BE2C (cell line): ENCODE measurements at places on chromosomes 13 and 19.

GRCh38 chr19:2381148-2381820, 21.2 kb downstream of the TMPRSS9 start:
- DNase-seq = no peak

DNA sequence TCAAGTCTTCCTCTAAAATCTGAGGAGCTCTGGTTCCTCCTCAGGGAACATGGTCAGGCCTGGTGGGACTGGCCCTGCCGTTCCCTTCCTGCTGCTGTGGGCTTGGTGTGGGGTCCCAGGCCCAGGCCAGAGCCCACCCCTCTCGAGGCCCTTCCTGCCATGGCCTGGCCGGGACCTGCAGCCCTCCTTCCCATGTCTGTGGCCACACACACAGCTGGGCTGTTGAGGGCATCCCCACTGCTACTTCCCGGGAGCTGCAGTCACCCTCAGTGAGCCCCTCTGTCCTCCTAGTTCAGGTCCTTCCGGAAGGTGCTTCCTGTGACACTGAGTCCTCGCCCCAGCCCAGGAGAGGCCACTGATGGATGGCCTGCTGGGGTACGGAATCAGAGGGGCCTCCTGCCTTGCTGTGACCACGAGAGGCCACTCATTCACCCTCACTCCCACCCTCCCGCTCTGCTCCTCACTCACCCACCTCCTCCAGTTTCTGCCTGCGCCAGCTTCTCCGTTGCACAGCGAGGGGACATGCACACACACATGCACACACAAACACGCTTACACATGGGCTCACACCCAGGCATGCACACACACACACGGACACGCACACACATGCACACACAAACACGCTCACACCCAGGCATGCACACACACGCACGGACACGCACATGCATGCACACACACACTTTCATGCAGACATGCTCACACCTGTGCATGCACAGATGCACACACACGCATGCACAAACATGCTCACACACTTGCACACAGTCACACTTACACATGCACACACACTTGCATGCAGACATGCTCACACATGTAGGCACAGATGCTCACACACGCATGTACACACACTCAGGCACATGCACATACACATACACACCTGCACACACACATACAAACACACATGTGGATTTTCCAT, 7.3 kb upstream of the MCF2L start:
- no peak for DNase-seq

GRCh38 chr19:13024951-13025697, 29.8 kb downstream of the NFIX start:
- DNase-seq = no peak

GRCh38 chr13:110698689-110699088, 7.2 kb downstream of the CARS2 start:
- DNase-seq = no peak

GRCh38 chr13:50612717-50613116, 230.8 kb downstream of the DLEU7 start:
- no peak for DNase-seq

DNA sequence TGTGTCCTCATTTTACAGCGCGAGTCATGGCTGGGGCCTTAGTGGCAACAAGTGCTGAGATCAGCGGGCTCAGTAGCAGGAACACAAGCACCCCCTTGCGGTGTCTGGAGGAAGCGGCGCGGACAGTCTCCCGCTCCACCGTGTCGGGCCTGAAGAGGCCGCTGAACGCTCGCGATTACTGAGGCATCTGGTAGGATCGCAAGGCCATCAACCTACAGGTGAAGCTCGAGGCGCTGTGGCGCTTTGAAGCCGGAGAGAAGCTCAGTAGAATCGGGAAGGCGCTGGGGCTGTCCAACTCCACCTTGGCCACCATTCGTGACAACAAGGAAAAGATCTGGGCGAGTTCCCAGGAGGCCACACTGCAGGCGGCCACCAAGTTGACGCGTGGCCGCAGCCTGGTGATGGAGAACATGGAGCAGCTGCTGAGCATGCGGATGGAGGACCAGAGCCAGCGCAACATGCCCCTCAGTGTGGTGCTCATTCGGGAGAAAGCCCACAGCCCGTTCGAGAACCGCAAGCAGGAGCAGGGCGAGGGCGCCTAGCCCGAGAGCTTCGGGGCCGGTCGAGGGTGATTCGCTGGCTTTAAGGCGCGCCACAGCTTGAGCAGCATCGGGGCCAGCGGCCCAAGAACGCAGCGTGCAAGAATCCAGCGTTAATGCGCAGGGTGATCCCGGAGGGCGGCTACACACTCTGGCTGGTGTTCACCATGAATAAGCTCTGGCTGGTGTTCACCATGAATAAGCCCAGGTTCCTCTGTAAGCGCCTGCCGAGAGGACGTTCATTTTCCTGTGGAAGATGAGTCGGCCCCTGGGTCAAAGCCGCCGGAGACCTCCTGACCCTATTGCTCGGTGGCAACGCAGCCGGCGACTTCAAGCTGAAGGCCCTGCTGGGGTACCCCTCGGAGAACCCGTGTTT, 8.3 kb upstream of the MZF1 start:
- DNase-seq = no peak

DNA sequence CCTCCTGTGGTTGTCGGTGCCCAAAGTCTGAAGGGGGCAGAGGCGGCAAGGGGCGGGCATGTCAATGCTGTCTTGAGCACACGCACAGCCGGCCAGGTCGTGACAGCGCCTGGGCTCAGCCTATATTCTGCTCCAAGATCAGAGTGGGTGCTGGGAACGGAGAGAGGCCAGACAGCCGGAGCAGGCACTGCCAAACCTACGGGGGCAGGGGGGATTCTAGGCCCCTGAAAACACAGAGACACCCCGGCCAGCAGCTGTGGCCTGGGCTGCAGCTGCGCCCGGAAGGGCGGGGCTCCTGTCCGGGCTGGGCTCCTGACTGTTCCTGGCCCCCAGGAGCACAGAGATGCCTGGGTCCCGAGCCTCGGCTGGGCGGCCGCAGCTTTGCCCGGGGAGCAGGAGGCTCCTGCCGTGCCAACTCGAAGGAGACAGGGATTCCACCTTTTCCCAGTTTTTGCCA, 2662.9 kb upstream of the PCDH20 start:
- DNase-seq = no peak

- no peak for DNase-seq
Measured at GRCh38 chr13:79194272-79194671, 211.8 kb downstream of the RBM26 start.

DNA sequence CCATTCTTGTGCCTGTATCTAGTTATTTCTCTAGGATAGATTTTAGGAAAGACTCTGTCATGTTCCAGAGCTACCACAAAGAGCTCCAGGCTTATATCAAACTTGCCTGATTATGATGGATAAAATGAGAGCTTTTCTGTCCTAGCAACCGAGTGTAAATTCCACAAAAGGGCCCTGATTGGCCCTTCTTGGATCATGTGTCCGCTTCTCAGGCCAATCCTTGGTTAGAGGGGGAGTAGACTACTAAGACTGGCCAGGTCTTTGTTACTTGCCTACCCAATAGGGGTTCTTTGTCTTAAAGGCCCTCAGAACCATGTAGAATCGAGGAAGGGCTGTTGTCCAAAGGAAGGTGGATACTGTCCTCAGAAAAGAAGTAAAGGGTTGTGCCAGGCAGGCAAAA, 2.4 kb downstream of the DHX34 start:
- peak; percentile 47 for DNase-seq

GRCh38 chr19:12757544-12758274, 6.1 kb downstream of the BEST2 start:
- peak; percentile 83 for DNase-seq

DNA sequence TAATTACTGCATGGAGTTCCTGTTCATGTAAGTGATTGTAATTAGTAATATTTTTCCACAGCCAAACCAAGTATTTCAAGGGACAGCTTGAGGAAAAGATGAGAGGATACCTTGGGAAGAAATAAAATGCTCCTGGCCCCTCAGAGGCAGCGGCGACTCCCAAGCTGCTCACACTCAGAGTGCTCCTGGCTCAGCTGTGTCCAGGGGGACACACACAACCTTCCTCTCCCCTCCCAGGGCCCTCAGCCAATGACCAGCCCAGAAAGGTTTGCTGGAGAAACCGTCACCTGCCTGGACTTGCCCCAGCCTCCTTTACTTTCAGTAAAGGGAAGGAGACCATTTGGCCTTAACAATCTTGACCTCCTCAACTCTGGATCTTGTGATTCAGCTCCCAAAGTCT, 51.1 kb downstream of the CRYL1 start:
- no peak for DNase-seq

DNA sequence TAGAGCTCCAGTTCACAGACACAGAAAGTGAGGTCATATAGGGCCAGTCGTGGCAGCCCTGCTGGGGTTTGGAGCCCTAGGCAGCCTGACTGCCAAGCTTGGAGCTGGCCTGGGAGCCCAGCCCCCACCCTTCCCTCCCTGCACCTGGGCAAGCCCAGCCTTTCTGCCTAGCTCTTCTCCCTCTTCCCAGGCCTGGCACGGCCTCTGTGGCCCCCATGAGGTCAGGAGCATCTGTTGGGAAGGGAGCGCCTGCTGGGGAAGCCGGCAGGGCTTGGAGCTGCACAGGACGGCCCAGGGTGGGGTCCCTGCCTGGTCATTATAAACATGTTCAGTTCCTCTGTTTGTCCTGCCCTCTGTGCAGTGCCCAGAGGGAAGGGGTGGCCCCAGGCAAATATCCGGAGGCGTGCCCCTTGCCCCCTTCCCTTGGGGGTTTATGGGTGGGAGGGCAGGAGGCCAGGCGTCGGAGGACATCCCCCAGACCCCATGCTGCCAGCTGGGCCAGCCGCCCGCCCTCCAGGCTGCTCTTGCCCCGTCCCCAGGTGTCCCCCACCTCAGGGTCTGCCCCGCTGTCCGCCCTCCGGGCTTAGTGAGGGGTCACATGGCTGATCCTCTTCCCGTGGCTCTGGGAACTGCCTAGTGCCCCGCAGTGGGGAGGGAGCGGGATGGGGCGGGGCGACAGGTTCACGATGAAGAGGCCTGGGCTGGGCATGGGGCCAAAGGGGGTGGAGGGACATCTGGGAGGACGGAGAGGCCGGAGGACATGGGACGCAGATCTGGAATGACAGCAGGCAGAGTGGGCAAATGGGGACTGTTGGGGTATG, 30.0 kb upstream of the NCCRP1 start:
- DNase-seq = peak; percentile 94

DNA sequence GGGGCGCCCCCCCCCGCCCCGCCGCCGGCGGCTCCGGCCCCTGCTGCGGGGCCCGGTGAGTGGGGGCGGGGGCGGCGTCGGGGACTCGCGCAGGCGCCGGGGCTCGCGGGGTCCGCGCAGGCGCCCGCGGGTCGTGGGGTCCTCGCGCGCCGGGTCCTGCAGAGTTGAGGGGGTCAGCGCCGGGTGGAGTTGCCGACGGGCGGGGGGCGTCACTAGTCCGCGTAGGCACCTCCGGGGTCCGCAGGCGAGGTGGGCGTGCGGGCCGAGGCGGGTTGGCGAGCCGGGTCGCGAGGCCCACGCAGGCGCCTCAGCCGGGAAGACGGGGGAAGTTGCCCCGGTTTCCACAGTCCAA, 365 bp downstream of the PPP6R1 start:
- DNase-seq = no peak

- DNase-seq = no peak
Measured at GRCh38 chr19:37593996-37594303, 642 bp downstream of the ZNF571 start.

DNA sequence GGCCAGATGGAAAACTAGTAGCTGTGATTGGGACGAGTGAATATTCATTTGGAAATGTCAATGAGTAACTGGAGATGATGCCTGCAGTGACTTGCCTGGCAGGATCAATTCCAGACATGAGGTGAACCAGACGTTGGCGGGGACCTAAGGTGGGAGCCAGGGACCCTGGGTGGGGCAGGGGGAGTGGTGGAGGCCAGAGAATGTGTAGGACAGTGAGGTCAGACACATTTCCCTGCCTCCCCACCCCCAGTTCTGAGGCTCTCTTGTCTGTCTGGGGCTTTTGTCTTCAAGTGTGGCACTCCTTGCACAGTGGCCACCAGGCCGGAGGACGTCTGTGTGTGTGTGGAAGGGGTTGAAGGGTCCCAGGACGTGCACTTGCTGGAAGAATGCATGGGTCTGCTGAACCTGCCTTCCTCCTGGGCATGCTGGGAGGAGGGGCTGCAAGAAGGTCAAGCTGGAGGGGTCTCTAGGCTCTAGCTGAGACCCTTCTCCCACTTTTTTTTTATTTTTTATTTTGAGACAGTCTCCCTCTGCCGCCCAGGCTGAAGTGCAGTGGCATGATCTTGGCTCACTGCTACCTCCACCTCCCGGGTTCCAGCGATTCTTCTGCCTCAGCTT, 51.6 kb downstream of the CHST8 start:
- DNase-seq = no peak

DNA sequence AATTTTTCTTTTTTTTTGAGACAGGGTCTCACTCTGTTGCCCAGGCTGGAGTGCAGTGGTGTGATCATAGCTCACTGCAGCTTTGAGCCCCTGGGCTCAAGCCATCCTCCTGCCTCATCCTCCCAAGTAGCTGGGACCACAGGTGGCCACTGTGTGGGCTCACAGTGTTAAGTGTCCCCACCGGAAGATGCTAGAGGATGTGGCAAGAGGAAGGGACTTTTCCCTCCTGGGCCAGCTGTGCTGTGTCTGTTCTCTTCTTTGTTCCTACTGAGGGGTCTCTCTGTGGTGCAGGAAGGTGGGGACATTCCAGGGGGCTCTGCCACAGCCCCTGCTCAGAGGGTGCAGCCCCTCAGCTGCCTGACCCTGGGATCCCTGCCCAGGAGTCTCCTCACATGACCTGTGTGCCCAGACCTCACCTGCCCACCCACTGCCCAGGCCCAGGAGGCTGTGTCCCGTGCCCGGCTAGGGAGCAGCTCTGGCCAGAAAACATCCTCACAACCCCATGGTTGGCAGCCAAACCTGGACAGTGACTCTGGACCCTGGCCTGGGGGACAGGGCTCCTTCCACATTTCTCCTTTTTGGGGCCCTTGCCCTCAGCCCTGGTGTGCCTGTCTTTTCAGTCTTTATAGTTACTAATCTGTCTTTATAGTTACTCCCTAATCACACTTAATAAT, 14.4 kb upstream of the ANKRD10 start:
- DNase-seq = no peak

DNA sequence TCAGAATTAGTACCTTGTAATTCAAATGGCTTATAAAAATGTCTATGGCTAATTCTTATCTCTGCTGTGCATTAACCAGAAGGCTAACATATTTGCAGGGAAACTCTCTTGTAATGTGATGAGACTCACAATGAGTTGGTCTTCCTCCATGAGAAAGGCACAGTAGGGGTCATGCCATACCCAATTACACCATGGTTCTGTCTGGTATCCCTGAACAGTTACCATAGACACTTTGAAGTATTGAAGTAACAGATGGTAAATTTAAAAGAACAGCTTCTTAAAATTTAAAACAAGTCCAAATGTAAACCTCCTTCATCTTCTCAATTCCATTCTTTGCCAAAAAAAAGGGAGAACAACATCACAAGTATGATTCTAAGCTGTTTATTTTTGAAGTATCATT, 22.6 kb upstream of the SLAIN1 start:
- no peak for DNase-seq

- DNase-seq = no peak
Measured at GRCh38 chr13:65679240-65679639, 1550.9 kb downstream of the PCDH9 start.

DNA sequence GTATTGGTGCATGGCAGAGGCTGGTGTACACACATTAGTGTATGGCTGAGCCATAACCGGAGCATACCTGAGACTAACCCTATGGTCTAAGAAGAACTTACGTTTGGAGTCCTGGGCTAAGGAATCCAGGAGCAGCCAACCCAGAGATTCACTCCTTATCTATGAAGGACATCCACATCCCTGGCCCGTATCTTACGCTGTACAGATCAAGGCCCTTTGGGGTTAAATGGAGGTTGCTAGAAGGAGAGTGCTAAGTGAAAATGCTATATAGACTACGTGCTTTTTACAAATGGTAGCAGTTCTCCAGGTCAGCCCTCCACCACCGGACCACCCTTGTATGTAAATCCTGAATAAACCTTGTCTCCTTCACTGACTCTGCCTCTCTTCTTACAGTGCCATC, 1.9 kb upstream of the SUGT1 start:
- DNase-seq = no peak

GRCh38 chr19:5891938-5892771, 11.4 kb downstream of the NDUFA11 start:
- DNase-seq = peak; percentile 66
